ENCODE measurements at places on chromosomes 7 and 10. TPM values are rescaled to one million over a fixed set of nuclear protein-coding genes. Genes with fewer than 3 reads are reported as not detected.

OR2A1 gene
- total RNA-seq = not detected

RASA4B gene
- total RNA-seq = 1.0 TPM

FGL2 gene
- 0.34 TPM for total RNA-seq

CHAT gene
- total RNA-seq = not detected

TMEM270 gene
- total RNA-seq = not detected

KLF14 gene
- total RNA-seq = not detected

TSPAN33 gene
- 2.4 TPM for total RNA-seq

CPA1 gene
- not detected for total RNA-seq

PLPP4 gene
- 0.34 TPM for total RNA-seq
